ENCODE measurements at places on chromosomes 7 and 10. TPM values are rescaled to one million over a fixed set of nuclear protein-coding genes. Genes with fewer than 3 reads are reported as not detected.

- H3K4me1 ChIP-seq = no peaks in the 10 kb centered on the region
- H3K36me3 ChIP-seq = peaks cover 59% of the 10 kb centered on the region
- no peak overlapping the region for H3K4me3 ChIP-seq
These were observed 63.2 kb downstream of the INSYN2A start for GRCh38 chr10:127133225-127133624.

DNA sequence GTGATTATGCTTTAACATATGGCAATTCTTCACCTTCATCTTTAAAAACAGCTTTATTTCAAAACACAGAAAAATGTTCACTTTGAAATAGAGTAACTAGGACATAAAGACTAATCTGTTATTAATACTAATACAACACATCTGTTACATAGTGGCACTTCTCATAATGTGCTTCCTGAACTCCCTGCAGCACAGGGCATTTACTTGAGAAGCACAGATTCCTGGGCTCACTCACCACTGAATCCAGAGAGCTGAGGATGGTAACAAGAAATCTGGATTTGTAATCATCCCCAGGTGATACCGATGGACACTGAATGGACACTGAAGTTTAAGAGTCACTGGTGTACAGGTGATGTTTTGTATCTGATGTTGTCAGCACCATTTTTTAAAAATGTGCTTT lies 96.1 kb downstream of the COL28A1 start:
- H3K27ac ChIP-seq = peak overlapping the region; percentile 60
- H3K27me3 ChIP-seq = no peaks in the 10 kb centered on the region
- H3K4me3 ChIP-seq = no peak overlapping the region
- H3K36me3 ChIP-seq = no peaks in the 10 kb centered on the region

The PRKAR2B gene
- total RNA-seq = 10.1 TPM

The UBTD1 gene
- total RNA-seq = 22.9 TPM

GRCh38 chr10:78619115-78619851 lies 449.5 kb upstream of the ZMIZ1 start:
- H3K27ac ChIP-seq = no peak overlapping the region
- H3K4me1 ChIP-seq = peaks cover 27% of the 10 kb centered on the region
- H3K36me3 ChIP-seq = no peaks in the 10 kb centered on the region
- no peak overlapping the region for H3K4me3 ChIP-seq
- no peak for DNase-seq

- H3K4me3 ChIP-seq = no peak overlapping the region
- H3K27me3 ChIP-seq = no peaks in the 10 kb centered on the region
- H3K27ac ChIP-seq = no peak overlapping the region
- peak; percentile 59 for DNase-seq
These were observed 114.9 kb downstream of the IPMK start for GRCh38 chr10:58152673-58153263.

DNA sequence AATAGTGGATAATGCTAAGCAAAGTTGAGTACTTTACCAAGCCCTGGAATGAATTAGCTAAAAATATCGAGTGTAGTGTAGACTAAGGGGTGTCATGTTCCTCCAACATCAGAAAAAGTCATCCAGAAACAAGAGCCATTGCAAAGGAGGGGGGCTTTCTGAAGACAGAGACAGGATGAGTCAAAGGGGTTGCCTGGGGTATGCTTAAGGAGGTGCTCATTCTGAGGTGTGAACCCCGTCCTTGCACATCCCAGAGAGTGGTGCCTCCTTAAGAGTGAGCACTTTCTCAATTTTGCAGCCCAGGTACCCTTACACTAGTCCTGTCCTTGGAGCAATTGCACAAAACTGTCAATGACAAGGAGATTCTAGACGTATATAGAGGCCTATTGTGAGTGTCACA lies 43.1 kb upstream of the C10orf71 start:
- DNase-seq = no peak
- no peak overlapping the region for H3K4me3 ChIP-seq
- H3K27ac ChIP-seq = no peak overlapping the region

DNA sequence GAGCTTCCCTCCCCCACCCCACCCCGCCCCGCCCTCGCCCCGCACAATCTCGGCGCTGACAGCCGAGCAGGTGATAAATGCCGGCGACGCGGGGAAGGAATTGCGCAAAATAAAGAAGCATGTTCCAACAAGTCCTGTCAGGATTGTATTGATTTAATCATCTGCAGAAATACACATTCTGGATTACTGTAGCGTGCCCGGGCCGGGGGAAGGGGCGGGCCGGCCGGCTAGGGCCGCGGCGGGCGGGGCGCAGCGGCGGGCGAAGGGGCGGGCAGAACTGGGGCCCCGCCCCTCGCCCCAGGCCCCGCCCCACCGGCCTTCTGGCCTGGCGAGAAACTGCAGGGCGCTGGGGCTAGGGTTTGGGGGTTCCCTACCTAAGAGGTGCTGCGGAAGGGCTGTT lies 88.9 kb upstream of the PAX2 start:
- H3K36me3 ChIP-seq = no peaks in the 10 kb centered on the region
- H3K4me1 ChIP-seq = peaks cover 20% of the 10 kb centered on the region
- no peak overlapping the region for H3K27ac ChIP-seq
- peaks cover 35% of the 10 kb centered on the region for H3K27me3 ChIP-seq
- no peak overlapping the region for H3K4me3 ChIP-seq

The TMEM196 gene
- total RNA-seq = not detected

GRCh38 chr7:95684037-95684436 lies 87.7 kb upstream of the PDK4 start:
- H3K27ac ChIP-seq = no peak overlapping the region
- no peaks in the 10 kb centered on the region for H3K4me1 ChIP-seq
- H3K4me3 ChIP-seq = no peak overlapping the region
- H3K27me3 ChIP-seq = no peaks in the 10 kb centered on the region
- no peak for DNase-seq
- H3K36me3 ChIP-seq = no peaks in the 10 kb centered on the region

DNA sequence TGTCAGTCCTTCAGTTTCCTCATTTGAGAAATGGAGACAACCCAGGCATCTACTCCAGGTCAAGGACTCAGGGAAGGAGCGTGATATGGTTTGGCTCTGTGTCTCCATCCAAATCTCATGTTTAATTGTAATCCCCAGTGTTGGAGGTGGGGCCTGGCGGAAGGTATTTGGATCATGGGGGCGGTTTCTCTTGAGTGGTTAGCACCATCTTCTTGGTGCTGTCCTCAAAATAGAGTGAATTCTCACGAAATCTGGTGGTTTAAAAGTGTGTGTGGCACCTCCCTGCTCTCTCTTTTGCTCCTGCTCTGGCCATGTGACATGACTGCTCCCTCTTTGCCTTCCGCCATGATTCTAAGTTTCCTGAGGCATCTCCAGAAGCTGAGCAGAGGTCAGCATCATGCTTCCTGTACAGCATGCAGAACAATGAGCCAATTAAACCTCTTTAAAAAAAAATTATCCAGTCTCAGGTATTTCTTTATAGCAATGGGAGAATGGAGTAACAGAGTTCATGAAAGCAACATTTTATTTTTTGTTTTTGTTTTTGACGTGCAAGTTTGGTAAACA lies 30.0 kb downstream of the ARHGAP22 start:
- H3K4me3 ChIP-seq = no peak overlapping the region
- no peak for DNase-seq
- no peak overlapping the region for H3K27ac ChIP-seq
- no peaks in the 10 kb centered on the region for H3K36me3 ChIP-seq
- no peaks in the 10 kb centered on the region for H3K27me3 ChIP-seq
- H3K4me1 ChIP-seq = no peaks in the 10 kb centered on the region

DNA sequence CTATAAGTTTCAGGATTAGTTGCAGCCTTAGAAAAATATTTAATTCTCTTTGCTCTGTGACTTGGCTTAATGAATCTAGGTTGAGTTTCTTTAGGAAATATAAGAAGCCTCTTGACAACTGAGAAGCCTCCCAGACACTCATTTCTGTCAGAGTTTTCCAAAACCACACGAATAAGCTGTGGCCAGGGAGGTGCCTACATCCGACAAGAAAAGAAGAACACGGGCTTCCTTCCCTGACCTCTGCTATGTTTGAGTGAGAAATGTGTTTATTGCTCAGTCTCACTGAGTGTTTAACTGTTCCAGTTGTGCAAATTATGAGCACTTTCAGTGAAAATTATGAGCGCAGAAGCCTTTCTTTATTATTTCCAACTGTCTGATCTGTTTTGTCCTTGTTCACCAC lies 105.0 kb downstream of the TRIL start:
- peaks cover 31% of the 10 kb centered on the region for H3K27me3 ChIP-seq
- DNase-seq = no peak
- no peaks in the 10 kb centered on the region for H3K36me3 ChIP-seq
- peaks cover 14% of the 10 kb centered on the region for H3K4me1 ChIP-seq
- peak overlapping the region; percentile 49 for H3K4me3 ChIP-seq

The NUTM2E gene
- not detected for total RNA-seq

DNA sequence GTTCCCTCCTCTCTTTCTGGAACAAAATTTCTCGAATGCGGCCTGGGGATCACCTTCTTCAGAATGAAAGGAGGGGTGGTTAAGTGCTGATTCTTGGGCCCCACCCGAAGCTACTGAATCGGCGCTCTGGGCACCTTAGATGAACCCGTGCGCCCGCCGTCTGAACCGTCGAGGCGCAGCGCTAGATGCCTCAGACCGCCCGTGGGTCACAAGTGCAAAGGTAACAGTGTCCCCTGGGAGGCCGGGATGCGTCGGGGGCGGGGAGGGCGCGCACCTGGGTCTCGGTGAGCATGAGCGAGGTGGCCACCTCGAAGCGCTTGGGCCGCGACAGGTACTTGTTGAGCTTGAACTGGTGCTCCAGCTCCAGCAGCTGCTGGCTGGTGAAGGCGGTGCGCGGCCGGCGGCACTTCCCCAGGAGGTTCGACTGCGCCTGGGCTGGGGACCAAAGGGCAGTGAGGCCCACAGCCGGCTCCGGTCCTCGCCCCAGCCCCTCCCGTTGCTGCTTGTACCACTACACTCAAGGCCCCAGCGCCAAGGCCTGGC lies 4.2 kb downstream of the MNX1 start:
- H3K4me1 ChIP-seq = peaks cover 91% of the 10 kb centered on the region
- H3K27ac ChIP-seq = no peak overlapping the region
- H3K36me3 ChIP-seq = no peaks in the 10 kb centered on the region
- peak; percentile 61 for DNase-seq
- H3K27me3 ChIP-seq = peaks cover 81% of the 10 kb centered on the region

GRCh38 chr10:63644418-63645142 lies 123.4 kb downstream of the REEP3 start:
- no peaks in the 10 kb centered on the region for H3K27me3 ChIP-seq
- H3K4me3 ChIP-seq = no peak overlapping the region
- no peak for DNase-seq
- peak overlapping the region; percentile 66 for H3K27ac ChIP-seq
- H3K36me3 ChIP-seq = no peaks in the 10 kb centered on the region

DNA sequence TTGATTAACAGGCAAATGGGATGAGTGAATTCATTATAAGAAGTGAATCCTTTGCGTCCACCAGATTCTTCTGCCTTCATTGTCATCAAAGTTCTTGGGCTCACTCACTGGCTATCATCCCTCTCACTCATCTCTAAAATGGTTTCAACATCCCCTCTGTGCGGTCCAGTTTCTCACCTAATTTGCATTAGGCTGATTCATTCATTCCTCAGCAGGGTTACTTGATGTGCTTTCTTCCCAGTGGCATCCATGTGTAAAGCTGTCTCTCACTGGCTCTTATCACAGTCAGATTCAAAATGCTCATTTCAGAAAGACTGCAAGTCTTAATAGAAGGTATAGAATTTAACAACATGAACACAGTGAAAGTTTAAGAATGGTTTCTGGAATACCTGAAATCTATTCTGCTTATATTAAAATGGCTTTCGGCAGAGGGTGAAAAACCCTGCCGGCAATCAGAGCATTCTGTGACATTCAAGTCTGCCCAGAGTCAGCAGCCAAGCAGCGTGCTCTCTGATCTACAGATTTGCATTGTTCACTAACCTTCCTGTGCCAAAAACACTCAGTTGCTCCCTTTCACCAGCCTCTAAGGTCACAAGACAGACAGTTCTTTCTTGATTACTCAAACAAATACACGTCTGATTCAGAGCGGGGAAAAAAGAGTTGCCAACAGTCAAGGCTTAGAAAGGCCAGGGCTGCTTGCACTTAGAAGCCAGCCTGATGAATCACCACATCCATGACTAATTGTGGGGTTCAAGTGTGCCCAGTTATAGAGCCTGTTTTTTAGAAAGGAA lies 106.7 kb downstream of the TES start:
- H3K4me3 ChIP-seq = no peak overlapping the region
- no peaks in the 10 kb centered on the region for H3K36me3 ChIP-seq
- H3K27ac ChIP-seq = peak overlapping the region; percentile 48
- no peaks in the 10 kb centered on the region for H3K27me3 ChIP-seq
- DNase-seq = peak; percentile 63

DNA sequence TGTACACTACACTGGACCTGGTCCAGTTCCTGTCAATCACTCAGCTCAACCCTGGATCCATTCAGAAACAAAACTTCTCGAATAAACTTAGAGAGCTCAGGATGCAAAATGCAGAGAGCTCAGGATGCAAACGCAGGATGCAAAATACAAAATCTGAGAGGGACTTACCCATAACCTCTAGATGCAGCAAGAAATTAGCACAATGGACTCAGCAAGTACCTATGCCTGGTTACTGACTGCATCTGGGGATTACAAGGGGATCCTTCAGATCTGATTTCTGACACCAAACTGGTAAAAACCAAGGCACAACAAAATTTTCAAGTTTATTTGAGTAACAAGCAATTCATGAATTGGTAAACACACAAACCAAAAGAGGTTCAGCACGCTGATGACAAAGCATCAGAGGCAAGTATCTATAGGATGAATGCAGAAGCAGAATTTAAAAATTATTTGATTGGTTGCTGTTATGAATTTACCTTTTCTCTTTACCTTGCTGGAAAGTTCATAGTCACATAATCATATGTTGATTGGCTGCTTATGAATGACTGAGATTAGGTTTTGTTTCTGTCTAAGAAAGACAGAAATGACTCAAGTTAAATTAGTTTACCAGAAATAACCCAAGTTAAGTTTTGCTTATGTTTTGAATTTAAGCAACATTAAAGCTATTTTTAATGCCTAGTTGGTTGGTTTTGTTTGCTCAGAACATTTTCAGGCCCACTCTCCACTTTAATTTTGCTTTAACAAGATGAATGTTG lies 11.4 kb downstream of the GIMAP6 start:
- no peaks in the 10 kb centered on the region for H3K27me3 ChIP-seq
- DNase-seq = no peak
- H3K4me1 ChIP-seq = no peaks in the 10 kb centered on the region
- H3K4me3 ChIP-seq = no peak overlapping the region

The MACC1 gene
- 5.8 TPM for total RNA-seq

The NKX2-3 gene
- total RNA-seq = 5.8 TPM

Data from stomach (tissue), 19 donors.